ENCODE measurements at places on chromosomes 3 and 15.

GRCh38 chr3:188627652-188628051, 473.7 kb downstream of the LPP start:
- DNase-seq: no peak

DNA sequence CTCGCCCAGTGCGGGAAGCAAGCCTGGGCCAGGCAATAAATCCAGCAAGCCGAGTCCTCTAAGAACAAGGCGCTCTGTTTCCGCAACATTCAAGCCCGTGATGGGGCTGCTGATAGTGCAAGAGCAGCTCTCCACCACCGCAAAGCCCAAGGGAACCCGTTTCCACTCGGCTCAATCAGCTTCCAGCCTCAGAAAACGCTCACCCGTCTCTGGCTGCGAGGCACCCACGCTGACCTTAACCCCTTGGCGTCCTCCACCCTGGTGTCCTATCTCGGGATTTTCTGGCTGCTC, 17.8 kb downstream of the SPATA12 start:
- no peak for DNase-seq

DNA sequence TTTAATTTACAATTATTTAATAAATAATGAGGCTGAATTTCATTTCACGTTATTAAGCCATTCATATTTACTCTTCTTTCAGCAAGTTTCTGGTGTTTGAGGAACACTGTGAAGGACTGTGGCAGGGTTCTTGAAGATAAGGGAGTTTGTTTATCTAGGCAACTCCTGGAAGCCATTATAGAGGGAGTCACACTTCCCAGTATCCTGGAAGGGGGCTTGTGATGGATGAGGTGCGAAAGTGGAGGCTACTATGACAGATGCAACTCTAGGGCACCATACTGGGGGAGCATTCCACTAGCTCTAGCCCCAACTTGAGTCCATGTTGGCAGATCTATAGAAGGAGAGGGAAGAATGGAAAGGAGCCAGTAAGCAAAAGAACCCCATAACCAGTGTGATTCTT, 14.4 kb downstream of the CNOT10 start:
- DNase-seq: no peak

DNA sequence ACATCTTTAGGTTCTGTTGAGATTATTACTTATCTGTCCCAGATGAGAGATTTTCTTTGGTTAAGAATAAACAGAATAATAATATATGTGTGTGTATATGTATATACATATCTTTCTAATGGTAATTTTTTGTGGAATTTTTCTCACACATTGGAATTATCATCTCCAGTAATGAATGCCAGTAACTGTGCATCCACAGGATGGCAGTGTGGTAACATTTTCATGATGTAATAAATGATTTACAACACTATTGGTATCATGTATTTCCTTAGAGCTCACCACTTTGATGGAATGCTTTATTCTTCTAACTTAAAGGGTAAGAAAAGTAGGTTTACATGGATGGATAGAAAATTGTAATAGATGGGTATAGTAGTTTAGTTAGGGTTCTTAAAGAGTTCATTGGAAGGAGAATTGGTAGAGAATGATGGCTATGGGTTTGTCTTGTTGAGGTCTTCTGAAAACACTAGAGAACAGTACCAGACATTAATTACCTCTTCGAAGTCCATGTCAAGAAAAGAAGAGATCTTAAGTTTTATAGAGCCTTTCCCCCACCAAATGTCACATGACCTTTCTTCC, 78.1 kb downstream of the STT3B start:
- DNase-seq: no peak

DNA sequence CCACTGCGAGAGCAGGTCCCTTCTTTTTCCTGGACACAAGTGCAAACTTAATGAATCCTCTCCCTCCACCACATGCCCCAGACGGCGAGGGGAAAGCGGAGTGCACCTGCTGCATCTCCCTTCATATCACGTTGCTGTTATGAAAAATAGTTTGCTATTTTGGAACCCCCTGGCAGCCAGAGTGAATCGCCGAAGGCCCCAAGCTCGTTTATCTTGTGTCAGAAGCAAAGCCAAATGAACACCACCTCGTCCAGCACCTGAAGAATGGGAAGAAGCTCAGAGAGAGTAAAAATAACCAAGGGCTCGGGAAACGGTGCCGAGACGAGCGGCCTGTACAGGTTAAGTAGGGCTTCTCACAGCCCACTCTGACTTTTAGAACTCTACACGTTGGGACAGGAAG, 394.6 kb upstream of the RORA start:
- no peak for DNase-seq

GRCh38 chr3:41638381-41638780, 323.5 kb downstream of the ULK4 start:
- no peak for DNase-seq

DNA sequence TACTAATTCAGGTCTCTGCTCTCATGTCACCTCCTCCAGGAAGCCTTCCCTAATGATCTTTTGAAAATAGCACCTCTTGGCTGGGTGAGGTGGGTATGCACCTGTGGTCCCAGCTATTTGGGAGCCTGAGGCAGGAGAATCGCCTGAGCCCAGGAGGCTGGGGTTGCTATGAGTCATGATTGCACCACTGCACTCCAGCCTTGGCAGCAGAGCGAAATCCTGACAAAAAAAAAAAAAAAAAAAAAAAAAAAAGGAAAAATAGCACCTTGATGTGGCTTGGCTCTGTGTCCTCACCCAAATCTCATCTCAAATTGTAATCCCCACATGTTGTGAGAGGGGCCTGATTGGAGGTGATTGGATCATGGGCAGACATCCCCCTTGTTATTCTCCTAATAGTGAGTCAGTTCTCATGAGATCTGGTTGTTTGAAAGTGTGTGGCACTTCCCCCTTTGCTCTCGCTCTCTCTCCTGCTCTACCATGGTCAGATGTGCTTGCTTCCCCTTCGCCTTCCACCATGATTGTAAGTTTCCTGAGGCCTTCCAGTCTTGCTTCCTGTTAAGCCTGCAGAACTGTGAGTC, 11.2 kb upstream of the RNU6-1 start:
- no peak for DNase-seq

DNA sequence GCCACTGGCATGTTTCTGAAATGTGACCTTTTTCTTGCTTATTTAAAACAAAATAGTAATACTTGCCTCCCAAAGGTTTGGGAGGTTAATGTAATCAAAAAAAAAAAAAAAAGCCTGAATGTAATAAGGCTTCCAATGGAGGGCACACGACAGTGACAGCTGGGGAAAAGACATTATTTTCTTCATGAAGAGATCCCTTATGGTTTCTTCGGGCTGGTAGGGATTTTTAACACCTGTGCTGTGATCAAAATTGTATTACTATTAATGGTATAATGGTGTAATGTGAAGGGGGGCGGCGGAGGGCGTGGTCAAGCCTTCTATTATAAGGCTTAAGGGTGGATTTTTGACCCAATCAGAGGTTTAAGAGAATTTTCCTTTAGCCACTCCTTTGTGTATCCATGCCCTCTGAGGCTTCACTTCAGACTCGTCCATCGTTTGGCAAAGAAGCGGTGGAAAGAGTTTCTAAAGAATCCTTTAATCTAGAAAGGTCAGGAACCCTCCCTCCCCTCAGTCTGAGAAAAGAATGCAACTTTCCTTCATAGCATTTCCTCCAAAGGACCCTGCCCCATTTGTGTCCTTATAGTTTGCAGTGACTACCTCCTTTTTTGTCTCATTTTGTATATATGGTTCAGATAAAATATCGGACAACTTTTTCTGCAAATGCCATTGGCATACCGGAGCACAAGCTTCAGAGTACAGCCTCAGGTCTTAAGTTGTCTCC, 89.5 kb upstream of the CHD2 start:
- DNase-seq: peak; percentile 83

- no peak for DNase-seq
These were observed 11.7 kb downstream of the NKTR start for GRCh38 chr3:42612217-42612616.

- DNase-seq: no peak
These were observed 90.8 kb downstream of the LRIG1 start for GRCh38 chr3:66409771-66410754.

GRCh38 chr3:78986416-78987101, 781.2 kb downstream of the ROBO1 start:
- DNase-seq: no peak

DNA sequence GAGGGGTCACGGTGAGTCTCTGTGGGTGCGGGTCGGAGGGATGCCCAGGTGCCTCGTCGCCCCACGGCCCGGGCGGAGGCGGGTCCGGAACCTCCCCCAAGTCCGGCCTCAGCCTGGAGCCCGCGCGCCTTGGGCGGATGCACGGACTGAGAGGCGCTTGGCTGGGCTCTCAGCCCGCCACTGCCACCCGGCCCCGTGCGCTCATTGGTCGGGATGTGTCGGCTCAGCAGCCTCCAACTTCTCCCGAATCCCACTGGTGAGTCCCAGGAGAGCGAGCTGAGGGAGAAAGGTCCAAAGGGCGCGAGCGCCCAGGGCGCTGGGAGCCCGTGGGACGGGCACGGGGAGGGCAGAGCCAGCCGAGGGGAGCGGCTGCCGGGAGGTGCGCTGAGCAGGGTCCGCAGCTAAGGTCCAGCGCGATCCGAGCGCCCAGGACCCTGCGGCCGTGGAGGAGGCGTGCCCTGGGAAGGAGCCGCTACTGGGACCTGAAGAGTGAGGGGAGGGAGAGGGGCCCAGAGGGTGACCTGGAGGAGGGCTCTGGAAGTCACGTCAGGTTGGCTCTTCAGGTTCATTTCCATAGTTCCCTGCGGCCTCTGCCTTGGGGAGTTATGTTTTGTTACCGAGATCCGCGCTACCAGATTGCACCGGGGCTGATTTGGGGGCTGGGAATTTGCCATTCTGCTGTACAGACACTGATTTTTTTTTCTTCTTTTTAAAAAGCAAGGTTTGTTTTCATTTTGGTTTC, at the start of gene MME:
MME (plus strand) TSS at position 574 of the 742 bp plus-strand sequence. CDS start 3,849 bp downstream, outside the sequence.
- peak; percentile 55 for DNase-seq

DNA sequence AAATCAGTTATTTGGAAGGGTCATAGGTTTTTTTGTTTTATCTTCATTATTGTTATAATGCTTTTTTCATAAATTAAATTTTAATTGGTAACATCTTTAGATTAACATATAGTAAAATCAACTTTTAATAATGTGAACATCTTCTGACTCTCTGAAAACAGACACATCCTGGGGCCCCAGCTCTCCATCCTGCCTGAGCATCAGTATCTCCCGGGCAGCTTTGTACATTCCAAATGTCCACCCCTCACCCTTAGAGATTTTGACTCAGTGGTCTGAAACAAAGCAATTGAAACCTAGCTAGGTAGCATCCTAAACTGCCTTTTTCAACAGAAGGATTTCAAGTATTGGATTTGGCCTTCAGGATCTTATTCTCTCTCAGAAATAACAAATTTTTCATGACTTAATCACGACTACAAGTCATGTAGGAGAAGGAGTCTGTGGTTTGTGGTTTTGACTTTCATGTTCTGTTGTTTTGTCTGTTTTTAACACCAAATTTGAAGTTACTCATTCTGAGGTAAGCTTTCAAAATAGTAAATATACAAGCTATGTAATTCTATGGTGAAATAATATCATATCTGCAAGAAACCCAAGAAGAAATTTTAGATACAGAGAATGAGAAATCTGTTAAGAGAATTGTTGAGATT, 147.3 kb upstream of the UBE2E2 start:
- no peak for DNase-seq

DNA sequence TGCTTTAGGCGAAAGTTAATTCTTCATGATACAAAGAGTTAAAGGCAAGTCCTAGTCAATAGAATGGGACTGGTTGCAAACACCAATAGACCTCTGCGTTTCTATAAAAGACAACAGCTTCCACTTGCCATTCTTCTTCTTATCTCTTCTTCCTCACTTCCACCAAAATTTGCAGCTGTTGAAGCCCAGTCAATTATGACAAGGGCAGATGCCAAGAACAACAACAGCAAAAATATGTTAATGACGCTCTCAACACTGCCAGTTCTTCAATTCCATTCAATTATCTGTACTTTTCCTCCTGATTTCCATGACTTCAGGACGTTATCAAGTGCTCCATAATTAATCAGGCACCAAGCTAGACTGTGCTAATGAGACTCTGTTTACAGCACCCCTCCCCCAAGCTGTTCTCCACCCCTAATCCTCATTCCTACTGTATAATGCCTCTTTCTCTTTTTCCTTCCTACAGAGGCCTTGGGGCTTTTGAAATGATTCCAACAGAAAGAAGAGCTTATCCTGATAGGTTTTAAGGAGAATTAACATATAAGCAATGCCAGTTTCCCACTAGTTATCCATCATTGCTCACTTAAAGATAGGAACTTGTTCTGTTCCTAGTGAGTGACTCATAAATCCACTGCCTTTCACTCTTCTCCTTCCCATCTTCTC, 1160.5 kb downstream of the IGSF11 start:
- no peak for DNase-seq

DNA sequence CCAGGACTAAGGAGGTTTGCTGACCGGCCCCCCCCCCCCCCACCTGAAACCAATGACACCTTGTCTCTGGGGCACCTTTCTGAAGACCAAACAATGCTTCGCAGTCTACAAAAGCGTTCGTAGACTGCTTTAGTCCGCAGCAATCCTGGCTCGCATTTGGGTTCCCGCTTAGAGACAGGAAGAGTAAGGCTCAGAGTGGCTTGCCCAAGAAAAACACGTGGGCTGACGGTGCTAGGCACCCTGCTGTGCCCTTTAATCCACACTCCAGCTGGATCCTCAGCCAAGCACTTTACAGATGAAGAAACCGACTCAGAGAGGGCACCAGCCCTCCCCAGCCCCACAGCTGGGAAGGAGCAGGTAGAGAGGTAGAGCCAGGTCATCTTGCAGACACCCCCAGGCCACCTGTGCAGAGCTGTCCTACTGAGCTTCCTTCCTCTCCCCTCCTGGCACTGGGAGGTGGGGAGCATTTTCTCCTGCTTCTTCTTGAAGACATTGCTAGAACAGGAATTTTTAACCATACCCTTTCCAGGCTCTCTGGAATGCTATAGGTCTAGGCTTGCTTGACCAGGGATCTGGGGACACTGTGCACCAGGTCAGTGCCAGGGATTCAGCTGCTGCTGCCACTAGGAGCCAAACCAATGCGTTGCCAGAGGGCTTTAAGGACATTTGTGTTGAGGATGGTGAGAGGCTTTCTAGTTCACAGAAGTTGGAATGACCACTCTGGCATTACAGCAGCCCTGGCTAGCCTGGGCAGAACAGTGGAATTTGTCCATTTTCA, 1.0 kb upstream of the KLF15 start:
- DNase-seq: no peak

- DNase-seq: no peak
These were observed 294.6 kb downstream of the RPLP1 start for GRCh38 chr15:69747193-69747592.

GRCh38 chr3:41265823-41266273, 66.5 kb downstream of the CTNNB1 start:
- DNase-seq: no peak

GRCh38 chr15:95932676-95933075, 397.8 kb upstream of the NR2F2 start:
- DNase-seq: no peak

All from NCI-H1417 treated with DMSO at 0.1 percent for 48 hours (cell line).